ENCODE measurements at places on chromosomes 12 and 14.
A peak's percentile ranks its signal among the peaks of the same experiment; 100 is the strongest.

GRCh38 chr14:68306265-68306933 lies 486.5 kb downstream of the ZFP36L1 start:
- no peak for DNase-seq

GRCh38 chr12:30546121-30546520 lies 149.5 kb downstream of the IPO8 start:
- no peak for DNase-seq

GRCh38 chr12:40223646-40224045 lies 1.2 kb upstream of the LRRK2 start:
- no peak for DNase-seq

GRCh38 chr12:97022536-97023230 lies 115.6 kb downstream of the NEDD1 start:
- no peak for DNase-seq

DNA sequence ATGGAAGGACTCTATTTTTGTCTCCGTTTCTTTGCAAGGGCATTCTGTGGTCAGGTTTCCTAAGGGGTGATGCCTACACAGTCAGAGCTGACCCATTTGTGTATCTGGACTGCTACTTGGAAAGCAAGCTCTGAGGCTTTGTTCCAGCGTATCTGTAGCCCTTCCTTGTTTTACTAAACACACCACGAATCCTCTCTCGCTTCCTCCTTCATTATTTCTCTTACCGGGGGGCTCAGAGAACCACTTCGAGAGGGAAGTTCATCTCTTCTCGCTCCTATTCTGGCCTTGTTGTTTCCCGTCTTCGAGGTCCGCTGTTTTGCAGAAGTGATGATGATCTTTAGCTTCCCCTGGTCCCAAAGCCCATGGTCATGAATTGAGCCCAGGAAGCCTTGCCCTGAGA lies 164.7 kb downstream of the SSPN start:
- no peak for DNase-seq

DNA sequence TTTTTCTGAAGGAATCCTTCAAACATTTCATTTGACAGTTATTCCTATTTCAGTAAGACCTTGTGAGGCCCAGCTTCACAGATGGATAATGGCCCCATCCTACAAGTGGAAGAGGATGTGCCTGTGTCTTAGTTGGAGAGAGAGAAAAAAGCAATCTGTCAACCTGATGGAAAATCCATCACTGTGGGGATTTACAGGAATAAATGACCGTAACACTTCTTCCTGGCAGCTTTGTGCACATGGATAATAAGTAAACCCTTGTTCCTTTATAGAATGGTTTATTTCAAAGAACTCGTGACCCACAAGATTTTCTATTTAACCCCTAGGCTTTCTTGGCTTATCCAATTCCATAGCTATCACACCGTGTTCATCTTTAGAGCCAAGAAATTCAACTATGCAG lies 121.4 kb upstream of the PCED1B start:
- DNase-seq: no peak

DNA sequence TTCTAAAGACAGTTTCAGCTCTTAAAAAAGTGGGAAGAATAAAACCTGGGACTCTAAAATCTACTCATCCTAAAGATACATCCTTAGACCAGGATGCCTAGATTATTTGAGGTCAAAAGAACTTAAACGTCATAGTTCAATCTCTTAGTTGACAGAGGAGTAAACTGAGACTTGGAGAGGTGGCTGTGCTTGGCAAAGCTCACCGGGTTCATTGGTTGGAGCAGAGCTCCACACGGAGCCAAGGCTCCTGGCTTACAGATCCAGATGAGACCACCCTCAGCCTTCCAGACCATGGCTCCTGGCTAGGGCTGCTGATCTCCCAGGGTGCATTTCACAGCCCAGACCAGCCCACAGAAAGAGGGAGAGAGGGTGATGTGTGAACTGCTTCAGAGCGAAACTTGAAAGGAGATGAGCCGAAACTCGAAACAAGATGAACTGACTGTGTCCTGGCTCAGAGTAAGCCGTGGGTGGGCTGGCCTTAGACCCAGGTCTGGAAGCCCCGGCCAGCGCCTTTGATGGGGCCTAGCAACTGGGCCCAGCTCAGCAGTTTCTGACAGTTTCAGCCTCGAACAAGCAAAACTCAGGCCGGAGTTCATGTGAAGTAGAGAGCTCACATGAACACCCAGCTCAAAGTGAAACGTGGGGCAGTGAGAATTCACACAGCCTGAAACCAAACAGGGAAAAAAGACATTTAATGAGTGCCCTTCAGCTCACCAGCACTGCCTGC lies 1044.8 kb downstream of the BCL11B start:
- peak; percentile 79 for DNase-seq

- no peak for DNase-seq
These were observed 72.2 kb downstream of the SLC6A15 start for GRCh38 chr12:84840356-84840755.

DNA sequence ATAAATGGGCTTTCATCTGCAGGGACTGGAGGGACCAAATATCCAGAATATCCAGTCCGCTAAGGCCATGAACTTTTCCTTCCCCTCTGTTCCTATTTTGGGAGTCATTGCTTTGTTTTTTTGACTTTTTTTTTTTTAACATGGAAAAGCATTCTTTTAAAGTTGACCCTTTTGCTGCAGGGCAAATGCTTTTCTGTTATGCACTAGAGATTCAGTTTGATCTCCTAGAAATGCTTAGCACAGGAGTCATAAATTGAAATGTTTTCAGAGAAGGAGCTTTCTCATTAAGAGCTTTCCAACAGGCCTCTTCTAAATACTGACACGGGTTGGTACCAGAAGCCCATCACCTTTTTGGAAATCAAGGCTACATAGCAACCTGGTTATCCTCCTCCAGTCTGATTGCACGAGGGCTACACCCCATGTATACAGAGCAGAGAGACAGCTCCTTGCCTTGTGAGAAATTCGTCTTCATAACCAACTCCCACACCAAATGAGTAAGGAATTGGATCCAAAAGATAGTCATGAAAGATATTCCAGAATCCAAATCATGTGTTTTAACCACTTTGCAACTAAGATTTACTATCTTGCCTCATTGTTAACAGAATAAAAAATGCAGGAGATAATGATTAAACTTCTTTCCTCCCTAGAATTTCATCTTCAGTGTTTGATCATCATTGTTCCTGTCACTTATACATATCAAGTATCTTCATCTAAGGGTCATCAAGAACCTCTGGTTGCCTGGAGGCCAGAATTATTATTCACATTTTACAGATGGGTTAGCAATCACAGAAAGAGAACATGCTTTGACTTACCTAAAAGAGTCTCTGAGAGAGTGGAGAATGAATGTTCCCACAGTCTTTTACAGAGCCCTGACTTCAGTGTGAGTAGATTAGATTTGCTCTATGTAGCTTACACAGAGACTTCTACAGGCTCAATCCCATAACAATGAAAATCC lies 389.4 kb downstream of the ZFP36L1 start:
- DNase-seq: no peak

DNA sequence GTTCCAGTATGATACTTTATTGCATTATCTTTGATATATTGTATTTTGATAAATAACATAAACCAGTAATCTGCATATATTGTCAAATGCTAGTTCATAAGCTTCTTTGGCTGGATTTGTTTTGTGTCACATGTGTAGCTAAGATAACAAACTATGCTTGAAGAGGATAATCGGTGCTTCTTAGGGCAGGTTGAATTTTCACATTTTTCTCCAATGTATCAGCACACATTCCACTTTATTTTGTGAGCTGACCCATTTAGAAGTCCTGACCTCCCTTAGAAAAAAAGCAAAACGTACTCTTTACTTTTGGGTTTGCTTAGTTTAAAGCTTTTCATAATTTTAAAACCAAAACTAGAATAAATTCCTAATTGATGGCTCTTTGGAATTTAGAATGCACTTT lies 277.7 kb upstream of the DDHD1 start:
- no peak for DNase-seq

GRCh38 chr12:68641138-68641537 lies 30.4 kb downstream of the RAP1B start:
- DNase-seq: peak; percentile 75

DNA sequence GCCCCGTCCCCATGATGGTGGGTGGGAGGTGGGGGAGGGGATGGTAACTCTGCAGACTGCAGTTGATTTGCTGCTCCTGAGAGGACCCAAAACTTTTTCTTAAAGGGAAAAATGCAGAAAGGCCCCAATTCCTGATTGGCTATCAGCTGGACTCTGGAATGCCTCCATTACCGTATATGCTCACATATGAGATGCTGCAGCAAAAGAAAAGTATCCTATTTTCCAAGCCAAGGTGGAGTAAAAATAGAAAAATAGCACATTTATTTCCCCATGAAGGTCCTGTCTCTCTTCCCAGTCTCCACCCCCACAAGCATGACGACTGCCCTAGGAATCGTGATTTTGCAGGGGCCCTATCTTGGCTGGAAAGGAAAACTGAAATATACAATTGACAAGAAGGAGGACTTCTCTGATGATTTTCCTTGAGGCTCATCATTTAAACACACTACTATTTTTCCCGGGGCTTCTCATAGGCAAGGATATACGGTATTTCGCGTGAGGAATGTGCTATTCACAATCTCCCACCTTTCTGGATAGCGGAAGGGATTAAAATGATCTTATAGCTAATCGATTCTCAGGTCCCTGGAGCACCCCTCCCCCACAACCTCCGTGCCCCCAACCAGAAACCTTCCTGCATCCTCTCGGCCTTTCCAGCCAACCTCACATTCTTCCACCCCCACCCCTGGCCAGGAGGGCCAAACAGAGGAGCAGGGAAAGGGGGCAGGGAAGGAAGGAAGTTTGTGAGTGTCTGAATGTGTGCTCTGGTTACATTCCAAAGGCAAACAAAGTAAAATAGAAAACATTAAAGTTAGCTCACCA lies 138.9 kb upstream of the CCND2 start:
- DNase-seq: no peak

DNA sequence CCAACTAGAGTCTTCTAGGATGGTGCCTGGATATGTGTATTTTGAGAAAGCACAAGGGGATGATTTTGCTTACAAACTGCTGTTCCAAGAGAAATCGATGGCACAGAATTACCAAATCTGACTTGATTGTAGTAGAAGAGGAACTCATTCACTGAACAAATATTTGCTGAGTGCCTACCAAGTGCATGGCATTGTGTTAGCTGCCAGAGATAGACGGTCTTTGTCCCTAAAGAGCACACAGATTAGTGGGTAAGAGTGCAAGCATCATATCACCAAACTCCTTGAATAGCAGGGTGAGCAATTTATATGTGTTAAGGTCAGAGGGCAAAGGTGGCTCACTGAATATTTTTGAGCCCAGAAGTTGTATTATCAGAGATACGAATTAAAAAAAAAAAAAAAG lies 3.5 kb upstream of the FOXN3 start:
- DNase-seq: no peak

DNA sequence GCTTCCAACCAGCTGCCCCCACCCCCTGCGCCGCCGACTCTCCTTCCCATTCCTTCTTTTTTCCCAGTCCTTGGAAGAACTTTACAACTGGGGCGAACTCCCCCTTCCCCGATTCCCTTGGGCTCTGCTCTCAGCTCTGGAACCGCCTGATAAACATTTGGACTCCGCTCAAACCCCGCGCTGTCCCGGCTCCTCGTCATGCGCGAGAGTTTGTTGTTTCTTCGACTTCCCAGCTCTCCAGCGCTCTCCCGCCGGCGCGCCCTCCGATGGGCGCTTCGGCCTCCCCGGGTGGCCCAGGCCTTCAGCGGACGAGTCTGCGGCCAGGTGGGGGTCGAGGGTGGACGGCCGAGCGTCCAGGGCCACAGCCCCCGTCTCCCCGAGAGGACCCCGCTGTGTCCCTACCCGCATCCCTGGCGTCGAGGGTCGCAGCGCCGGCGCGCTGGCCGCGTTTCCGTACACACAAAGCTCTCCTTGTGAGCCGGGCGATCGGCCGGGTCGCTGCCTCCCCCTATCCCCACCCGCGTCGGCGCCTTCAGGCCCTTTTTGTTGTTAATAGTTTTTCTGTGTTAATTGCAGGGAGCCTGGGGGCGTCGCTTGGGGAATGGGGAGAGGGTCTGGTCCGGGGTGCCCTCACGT lies 847 bp downstream of the MMP14 start:
- no peak for DNase-seq

Measured in activated effector memory CD4-positive, alpha-beta T cell treated with anti-CD3 and anti-CD28 coated beads, Interleukin-2, amount 50 U/mL, for 16 hours (primary cell).